Aorta (tissue), 5 donors: ENCODE measurements at places on chromosomes 2 and 18. TPM values are rescaled to one million over a fixed set of nuclear protein-coding genes. Genes with fewer than 3 reads are reported as not detected.

ALPG gene
- not detected for polyA plus RNA-seq

DNA sequence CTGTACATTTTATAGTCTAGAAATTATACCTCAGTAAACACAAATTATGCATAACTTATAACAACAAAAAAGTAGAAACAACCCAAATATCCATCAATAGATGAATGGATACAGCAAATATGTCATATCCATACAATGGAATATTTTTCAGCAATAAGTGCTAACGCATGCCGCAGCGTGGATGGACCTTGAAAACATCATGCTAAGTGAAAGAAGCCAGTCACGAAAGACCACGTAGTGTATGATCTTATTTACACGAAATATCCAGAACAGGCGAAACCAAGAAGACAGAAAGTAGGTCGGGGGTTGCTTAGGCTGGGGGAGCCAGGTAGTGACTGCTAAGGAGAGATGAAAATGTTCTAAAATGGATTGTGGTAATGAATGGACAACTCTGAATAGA, 167.1 kb upstream of the MYCN start:
- no peak for DNase-seq

UGT1A3 gene
- polyA plus RNA-seq, result not detected

- peak; percentile 60 for DNase-seq
Observed at GRCh38 chr2:237408335-237409000, 5.5 kb downstream of the COL6A3 start.

CDH7 gene
- not detected for polyA plus RNA-seq

GRCh38 chr2:6826081-6826913, 39.4 kb downstream of the CMPK2 start:
- DNase-seq, result no peak

DNA sequence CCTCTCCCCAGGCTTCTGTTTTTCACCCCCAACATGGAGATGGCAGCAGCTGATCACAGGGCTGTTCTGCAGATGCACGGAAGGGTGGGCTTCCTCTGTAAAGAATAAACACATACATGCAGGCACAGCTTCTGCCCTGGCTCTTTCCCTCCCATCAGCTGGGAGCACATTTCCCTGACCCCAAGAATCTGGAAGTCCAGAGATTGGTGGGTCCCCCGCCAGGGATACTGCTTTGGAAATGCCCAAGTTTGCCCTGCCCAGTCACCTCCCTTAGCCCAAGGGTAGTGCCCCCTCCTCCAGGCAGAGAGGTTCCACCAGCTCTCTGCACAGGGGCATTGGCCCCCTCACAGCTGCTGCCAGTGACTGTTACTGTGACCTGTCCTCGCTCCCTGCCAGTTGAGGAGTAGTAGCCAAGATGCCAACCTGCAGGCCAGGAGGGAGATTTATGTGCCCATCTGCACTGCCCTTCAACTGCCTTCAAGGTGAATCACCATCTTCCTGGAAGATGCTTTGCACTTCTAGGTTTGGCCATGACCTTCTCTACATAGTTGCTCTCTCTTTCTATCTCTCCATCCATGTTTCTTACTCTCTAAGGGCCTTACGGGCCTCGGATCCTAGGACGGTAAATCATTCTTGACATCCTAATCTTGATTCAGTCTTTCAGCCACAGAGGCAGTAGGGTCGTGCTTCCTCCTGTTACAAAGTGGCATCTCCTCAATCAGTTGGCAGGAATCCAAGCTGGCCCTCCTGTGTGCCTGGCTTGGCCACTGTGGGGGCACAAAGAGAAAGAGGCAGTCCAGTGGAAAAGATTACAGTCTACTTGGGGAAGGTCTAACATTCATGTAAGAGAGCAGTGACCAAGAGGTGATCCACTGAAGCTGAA, 121.8 kb downstream of the CTIF start:
- DNase-seq, result no peak

ACTG2 gene
- 119 TPM for polyA plus RNA-seq

GRCh38 chr2:100039291-100039980, 103.0 kb downstream of the AFF3 start:
- no peak for DNase-seq

SEPTIN2 gene
- 243 TPM for polyA plus RNA-seq

DNA sequence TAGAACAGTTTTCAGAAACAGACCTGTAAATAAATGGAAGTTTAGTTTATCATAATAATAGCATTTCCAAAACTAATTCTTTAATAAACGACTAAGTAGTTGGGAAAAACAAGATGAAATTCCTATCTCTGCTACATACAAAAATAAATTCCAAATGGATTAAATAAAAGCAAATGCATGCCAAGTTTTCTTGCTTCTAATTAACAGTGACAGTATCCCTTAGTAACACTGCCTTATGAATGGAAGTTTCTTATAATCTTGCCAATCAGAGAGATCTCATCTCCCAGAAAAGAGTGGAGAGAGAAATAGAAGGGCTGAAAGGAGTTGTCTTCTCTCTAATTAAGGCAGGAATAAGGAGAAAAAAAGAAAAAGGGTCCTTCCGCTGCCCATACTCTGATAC, 133.9 kb downstream of the GFPT1 start:
- DNase-seq, result no peak

GRCh38 chr2:217513258-217513657, 489.5 kb downstream of the TNS1 start:
- no peak for DNase-seq

RAPGEF4 gene
- 0.46 TPM for polyA plus RNA-seq

GRCh38 chr2:142973160-142973821, 95.8 kb downstream of the KYNU start:
- no peak for DNase-seq

DNA sequence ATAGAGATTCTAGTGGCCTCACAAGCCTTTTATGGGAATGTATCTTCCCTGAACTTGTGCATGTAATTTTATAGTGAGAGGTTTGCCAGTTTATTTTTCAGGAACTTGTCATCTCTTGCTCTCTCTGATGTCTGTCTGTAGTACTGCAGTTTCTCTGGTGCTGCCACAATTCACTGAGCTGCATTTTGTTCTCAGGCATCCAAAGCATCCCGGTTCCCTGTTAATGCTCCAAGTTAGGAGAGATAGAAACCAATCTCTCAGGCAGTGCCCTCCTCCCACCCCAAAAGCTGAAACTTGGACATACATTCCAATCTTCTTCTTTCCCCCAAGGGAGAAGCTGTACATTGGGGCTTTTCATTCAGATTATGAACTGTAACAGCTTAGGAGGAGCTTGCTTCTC, 30.1 kb upstream of the GRB14 start:
- DNase-seq, result no peak

GRCh38 chr2:197504000-197504399, 3.8 kb downstream of the HSPE1 start:
- no peak for DNase-seq

IFIH1 gene
- polyA plus RNA-seq, result 6.5 TPM

DNA sequence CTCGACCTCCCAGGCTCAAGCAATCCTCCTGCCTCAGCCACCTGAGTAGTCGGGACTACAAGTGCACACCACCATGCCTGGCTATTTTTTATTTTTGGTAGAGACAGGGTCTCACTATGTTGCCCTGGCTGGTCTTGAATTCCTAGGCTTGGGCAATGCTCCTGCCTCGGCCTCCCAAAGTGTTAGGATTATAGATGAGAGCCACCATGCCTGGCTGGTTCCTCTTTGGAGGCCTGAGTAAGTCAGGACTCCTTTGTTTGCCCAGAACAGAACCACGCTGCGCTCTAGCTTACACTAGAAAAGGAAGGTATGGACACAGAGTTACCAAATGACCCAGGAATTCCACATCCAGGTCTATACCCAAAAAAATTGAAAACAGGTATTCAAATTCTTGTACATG, 135.9 kb upstream of the SLC1A4 start:
- no peak for DNase-seq

SULT1C2 gene
- not detected for polyA plus RNA-seq

- no peak for DNase-seq
Observed at GRCh38 chr18:9562584-9562983, 51.8 kb downstream of the PPP4R1 start.

DNA sequence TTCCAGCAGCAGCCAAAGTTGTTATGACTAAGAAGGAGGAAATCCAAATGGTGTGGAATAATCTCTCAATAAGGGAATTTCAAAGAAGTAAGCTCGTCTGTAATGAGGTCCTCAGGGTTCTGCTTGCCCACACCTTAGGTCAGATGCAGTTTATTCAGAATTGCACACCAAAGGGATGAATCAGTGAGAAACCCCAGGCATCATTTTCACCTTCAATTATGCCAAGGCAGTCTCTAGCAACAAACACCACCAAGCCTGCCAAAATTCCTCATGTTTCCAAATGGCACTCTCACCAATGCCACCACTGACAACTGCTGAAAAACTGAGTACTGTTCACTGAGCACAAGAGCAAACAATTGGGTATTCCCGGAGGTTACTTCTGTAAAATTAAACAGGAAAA, 43.6 kb downstream of the KCNG3 start:
- no peak for DNase-seq

MPP4 gene
- polyA plus RNA-seq, result not detected

- DNase-seq, result no peak
Observed at GRCh38 chr2:109549016-109549590, 64.7 kb downstream of the SEPTIN10 start.

GRCh38 chr2:55976681-55977080, 53.1 kb upstream of the EFEMP1 start:
- no peak for DNase-seq

GRCh38 chr2:27091746-27092695, 5.4 kb downstream of the KHK start:
- no peak for DNase-seq

TANC1 gene
- polyA plus RNA-seq, result 7.8 TPM

DSG2 gene
- 0.10 TPM for polyA plus RNA-seq

DNA sequence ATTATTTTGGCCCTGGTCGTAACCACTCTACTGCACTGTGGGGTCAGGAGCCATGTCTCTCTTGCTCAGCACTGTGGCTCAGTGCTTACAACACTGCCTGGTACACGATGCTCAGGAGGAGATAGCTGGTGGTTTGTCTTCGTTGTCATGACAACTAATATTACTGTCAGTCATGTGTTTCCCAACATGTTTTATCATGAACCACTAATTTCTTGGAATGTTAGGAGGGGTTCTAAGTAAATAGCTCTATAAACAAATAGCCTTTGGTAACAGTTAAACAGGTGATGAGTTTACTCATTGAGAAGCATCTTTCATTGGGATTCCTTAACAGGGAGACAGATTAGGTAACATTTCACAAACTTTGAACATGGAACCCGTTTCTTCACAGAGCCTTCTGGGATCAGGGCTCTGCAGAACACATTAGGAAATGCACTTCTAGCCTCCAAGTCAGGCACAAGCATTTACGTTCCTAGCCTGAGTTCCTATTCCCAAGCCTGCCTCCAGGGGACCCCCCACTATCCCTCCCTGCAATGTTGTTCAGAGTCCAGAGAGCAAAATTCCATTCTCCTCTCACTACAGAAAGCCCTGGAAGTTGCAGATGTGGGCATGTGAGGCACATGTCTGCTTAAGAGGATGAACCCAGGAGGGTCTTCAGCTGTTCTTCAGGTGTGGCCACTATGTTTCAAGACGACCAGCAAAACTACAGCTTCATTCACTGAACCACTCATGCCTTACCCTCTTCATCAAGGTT, 6.4 kb upstream of the RBM44 start:
- no peak for DNase-seq

GRCh38 chr18:22098563-22098989, 70.8 kb upstream of the GATA6 start:
- no peak for DNase-seq

GRCh38 chr2:109080757-109081156, 48.2 kb upstream of the SH3RF3 start:
- no peak for DNase-seq

ACMSD gene
- polyA plus RNA-seq, result not detected

RGPD3 gene
- 0.20 TPM for polyA plus RNA-seq
